ENCODE measurements at places on chromosomes 11 and 22.

DNA sequence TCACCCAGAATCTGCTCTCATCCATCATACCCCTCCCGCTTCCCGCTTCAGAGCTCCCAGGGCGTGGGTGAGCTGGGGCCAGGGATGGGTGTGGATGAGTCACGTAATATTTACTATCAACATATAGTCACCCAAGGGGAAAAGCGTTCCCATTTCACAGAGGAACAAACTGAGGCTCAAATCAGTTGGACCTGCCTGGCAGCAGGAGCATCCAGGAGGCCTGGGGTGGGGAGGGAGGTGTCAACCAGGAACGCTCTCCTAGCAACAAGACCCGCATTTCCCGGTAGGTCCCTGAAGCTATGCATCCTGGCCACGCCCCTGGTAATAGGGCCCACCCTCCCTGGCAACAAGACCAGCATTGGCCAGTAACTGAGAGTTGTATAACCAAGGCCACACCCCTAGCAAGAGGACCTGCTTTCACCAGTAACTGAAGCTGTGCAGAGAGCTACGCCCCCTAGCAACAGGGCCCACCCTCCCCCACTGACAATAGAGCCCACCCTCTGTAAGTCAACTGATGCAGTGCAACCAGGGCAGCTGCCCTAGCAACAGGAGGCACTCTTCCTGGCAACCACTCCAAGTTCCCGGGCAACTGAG lies 32.7 kb upstream of the TXNRD2 start:
- DNase-seq = peak; percentile 71

- no peak for DNase-seq
These were observed 26.9 kb upstream of the ATXN10 start for GRCh38 chr22:45644714-45645113.

GRCh38 chr11:27414644-27415043 lies 51.6 kb upstream of the CCDC34 start:
- no peak for DNase-seq

GRCh38 chr11:67227726-67228125 lies 38.5 kb upstream of the GRK2 start:
- no peak for DNase-seq

DNA sequence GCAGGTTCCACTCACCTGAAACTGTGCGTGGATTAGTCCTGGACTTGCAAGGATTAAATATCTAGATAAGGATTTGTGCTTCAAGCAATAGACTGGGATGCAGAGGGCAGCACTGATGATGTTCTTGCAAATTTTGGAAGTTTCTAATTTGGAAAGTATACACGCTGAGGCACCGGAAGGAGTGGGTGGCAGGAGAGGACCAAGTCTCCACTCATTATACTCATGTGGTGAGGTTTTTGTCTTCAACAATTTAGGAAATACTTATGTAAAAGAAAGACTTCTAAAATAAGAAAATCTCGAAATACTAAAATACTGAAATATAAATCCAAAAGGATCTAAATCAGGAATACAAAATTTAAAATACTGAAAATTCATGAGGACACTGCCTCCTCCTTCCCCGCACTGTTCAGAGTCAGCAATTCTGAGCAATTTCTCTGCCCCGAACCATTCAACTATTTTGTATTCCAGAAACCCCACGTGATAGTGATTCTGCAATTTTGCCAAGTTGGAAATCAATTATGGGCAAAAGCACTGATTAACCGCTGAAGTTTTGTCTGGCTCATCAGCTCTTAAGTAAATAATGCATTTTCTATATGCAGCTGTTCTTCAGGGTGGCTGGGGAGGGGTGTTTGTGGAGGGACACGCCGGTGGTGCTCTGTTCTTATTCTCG lies 47.0 kb upstream of the CLMP start:
- no peak for DNase-seq

GRCh38 chr11:8810540-8811301 lies 100.3 kb upstream of the AKIP1 start:
- DNase-seq = peak; percentile 64

GRCh38 chr11:4138497-4138896 lies 43.9 kb downstream of the RRM1 start:
- DNase-seq = no peak

- no peak for DNase-seq
These were observed 150.7 kb downstream of the PKNOX2 start for GRCh38 chr11:125315079-125315740.

DNA sequence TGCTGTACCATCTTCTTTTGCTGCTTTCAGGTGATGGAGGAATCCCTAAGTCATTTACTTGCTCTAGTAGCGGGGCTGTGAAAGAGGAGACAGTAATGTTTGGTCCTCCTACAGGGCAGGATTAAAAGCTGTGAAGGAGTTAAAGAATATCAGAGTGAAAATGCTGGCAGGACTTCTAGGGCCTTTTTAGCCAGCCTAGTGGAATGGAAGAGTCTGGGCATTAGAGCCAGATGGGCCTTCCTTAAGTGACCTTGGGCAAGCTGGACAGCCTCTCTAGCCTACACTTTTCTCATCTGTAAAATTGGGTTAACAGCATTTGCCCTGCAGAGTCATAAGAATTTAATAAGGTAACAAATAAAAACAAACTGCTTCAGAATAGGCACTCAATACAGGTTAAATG lies 114.7 kb downstream of the RBFOX2 start:
- DNase-seq = no peak

DNA sequence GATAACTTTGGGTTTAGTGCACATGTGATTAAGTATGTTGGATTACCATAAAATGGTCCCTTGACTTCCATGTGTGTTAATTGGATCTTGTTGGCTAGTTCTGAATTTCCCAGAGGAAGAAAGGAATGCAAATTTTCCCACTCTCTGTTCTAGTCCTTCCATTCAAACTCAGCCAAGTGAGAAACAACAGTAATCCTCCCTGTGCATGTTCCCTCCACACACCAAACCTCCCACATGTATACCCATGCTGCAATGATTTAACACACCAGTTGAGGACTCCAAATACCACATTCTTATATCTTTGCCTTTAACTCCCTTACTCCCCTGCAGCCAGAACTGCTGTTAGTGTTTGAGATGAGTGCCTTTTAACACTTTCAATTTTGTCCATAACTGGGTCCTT lies 1158.9 kb downstream of the DLG2 start:
- DNase-seq = no peak

GRCh38 chr11:9688716-9689511 lies 25.0 kb downstream of the SWAP70 start:
- peak; percentile 45 for DNase-seq

GRCh38 chr11:7906481-7906880 lies 24.6 kb downstream of the OR10A6 start:
- DNase-seq = no peak

GRCh38 chr11:19344661-19345518 lies 104.1 kb upstream of the E2F8 start:
- peak; percentile 57 for DNase-seq

DNA sequence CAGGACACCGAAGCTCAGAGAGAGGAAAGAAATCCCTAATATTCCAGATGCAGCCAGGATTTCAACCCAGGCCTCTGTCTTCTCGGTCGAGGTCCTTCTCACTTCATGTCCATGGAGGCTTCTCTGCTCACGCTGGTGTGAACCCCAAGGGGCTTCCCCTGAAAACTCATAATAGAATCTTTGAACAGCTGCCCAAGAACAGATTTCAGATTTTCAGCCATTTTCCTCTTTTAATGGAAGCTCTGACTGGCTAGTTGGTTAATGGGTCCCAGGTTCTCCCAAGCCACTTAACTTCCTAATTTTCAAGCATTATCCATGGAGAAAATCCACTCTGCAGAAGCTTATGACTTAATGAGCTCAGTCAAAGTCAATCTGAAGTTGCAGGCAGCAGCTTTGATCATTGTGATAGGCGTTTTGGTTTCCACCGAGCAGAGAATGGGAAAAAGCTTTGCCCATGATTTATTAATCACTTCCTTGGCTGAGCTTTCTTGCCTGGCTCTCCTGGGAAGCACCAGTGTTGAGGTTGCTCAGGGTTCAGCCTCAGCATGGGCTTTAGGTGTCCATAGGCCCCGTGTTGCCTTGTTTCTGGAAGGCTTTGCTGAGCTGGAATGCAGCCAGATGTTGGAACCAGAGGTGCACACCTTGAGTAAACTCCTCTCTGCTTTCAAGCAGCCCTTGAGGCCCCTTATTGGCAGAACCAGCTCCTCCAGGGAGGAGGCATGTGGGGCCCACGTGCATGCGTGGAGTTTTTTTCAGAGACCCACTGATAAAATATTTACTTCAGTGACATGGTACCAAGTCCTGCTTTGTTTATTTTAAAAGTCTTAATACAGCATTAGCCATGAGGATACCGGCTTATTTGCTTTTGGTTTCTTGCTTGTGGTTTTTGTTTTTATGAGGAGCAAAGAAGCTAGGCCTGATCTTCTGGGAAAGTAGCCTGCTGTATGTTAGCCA lies 25.5 kb downstream of the LDLRAD3 start:
- peak; percentile 20 for DNase-seq

GRCh38 chr11:13889552-13890249 lies 72.8 kb upstream of the SPON1 start:
- no peak for DNase-seq

DNA sequence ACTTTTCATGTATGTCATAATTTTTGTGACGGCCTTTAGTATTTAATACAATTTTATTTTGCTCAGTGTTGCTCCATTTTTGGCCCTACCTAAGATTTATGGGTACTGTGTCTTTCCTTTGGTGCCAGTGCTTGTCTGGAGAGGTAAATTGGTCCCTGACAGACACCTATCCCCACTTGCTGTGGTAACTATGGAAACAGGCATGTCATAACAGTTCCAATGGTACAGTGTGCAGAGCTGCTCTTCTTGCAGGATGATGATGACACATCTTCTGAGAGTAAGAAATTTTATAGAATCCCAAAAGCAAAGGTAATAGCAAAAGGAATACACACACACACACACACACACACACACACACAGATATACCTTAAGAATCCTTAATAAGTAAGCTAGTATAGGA lies 118.5 kb downstream of the ELP4 start:
- DNase-seq = no peak

DNA sequence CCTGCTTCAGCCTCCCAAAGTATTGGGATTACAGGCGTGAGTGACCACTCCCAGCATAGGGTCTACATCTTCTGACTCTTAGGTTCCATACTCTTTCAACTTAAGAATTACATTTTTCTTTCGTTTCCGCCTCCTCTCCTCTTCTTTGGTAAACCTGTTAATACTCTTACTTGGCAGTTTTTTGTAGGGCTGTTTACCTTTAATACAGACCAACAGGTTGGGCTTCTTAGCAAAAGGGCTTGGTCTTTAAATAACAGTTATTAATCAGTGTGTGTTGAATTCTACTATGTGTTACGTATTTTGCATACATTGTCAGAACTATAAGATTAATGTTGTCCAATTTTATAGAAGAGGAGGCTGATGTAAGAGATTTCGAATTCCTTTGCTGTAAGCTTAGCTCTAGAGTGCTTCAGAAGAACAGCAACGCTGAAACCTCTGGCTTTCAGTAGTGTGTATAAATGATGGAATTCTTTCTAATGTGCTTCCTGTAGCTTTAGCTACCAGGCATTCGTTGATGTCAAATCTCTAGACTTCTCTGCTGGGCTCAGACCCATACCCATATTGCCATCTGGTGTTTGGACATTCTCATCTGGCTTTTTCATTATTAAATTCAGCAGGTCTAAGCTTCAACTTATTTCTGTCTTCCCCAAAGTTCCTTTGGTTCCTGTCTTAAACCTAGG lies 3.1 kb downstream of the FDX1 start:
- DNase-seq = no peak

GRCh38 chr11:6619004-6619745 lies at the start of gene TPP1:
TPP1 (minus strand) TSS chr11:6619422; CDS start chr11:6619400, 22 bp downstream.
- peak; percentile 97 for DNase-seq

DNA sequence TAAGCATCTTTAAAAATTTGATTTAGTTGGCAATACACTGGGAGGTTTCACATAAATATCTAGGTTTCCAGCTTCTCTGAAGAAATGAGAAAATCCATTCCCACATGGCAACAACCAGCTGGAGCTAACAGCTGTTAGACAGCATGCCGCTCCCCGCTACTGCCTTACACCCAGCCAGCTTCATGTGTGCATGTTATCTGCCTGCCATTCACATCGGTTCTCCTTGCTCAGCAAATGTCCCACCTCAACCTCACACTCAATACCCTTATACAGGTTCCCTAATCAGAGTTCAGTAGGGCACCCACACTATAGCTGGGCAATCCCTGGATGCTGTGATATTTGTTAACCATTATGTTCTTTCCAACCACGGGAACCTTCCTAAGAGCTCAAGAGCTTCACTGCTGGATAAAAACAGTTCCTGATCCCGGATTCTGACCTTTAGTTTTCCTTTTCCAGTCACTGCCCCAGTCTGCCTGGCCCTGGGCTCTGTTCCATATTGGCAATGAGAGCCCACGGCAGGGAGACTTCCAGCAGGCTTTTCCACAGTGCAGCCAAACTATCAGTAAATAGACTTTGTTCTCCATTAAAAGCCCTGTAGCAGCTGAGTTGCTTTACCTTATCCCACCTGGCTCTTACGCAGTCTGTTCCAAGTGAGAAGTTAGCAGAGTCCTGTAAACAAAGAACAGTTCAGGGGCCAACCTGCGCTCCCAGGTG lies 8.6 kb downstream of the RPUSD4 start:
- DNase-seq = no peak

- no peak for DNase-seq
These were observed 1.1 kb downstream of the PRDX5 start for GRCh38 chr11:64318766-64319761.

DNA sequence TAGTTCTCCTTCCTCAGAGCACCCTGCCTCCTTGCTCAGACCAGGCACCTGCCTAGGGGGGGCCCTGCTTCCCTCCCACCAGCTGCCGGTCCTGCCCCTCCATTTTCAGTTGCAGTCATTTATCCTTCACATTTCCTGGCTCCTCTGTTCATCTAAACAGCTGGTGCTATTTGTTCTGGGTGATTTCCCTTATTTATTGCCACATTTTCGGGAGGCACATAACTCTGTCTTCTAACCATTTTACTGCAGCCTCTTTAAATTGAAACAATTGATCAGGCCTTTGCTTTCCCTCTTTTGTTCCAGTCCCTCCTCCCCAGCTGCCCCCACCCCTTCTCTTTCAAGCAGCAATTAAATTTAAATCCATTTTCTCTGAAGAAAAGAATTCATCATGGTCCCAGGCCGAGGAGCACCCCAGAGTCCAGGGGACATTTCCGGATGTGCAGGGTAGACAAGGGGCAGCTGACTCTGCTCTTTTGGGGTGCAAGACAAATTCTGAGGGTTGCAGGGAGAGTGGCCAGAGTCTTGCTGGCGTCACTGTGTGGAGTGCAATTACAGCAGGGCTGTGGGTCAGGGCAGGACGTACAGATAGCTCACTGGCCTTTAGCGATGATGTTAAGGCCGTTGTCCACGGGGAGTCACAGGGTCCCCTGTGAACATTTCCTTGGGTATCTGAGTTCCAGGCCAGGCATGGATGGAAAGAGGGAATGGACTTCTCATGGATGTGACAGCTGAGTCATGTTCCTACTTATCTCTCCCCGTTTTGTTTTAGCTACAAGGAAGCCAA lies 476.4 kb downstream of the TBC1D22A start:
- DNase-seq = no peak

DNA sequence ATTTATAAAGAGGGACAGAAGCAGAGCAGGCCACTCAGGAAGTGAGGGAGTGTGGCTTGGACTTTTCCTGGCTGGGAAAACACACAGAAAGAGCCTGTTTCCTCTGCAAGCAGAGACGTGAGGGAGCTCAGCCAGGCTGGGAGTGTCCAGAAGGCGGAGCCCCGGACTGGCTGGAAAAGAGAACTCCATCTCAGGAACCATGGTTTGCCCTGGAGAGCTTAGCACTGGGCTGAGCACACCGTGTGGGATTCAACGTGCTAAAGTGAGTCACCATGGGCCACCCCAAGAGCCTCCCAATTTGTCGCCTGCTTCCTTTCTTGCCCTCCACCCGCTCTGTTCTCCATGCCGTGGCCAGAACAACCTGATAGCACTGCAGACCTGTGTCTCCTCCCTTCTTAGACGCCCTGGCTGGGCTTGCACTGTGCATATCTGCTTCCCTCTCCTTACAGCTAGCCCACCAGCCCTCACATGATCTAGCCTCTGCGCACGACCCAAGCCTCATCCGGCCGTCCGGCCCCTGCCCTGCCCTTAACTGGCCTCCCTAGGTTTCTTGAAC lies 51.8 kb downstream of the GALNT18 start:
- DNase-seq = no peak
